Uterus (tissue), 4 donors: ENCODE measurements at places on chromosomes 2 and 18.

GRCh38 chr18:23614891-23615290 lies 28.6 kb upstream of the NPC1 start:
- no peak for DNase-seq

GRCh38 chr18:68693091-68693815 lies 21.7 kb downstream of the TMX3 start:
- DNase-seq: no peak

DNA sequence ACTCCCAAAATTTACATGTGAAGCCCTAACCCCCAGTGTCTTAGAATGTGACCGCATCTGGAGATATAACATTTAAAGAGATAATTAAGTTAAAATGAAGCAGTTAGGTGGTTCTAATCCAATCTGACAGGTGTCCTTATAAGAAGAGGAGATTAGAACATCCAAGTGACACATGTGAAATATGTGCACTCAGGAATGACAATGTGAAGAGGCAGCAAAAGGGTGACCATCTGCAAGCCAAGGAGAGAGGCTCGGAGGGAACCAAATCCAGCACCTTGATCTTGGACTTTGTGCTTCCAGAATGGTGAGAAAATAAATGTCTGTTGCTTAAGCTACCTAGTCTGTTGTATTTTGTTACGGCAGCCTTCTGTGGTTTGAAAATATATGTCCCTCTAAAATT lies 165.4 kb downstream of the FIGN start:
- no peak for DNase-seq

DNA sequence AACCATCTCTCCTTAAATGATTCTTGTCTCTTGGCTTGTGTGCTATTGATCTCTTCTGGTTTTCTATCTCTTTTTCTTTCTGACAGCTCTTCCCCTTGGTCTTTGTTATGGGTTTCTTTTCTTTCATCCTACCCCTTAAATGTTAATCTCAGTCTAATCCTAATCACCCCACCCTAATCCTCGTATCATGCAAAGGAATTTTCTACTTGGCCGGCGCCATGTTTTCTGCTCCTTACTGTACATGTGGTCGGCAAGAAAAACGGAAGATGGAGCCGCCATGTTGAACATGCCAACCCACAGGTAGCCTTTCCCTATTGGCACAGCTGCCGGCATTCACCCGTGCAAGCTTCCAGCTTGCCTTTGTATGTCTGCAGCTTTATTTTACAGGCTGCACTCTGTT lies 61.8 kb upstream of the VPS54 start:
- DNase-seq: no peak

DNA sequence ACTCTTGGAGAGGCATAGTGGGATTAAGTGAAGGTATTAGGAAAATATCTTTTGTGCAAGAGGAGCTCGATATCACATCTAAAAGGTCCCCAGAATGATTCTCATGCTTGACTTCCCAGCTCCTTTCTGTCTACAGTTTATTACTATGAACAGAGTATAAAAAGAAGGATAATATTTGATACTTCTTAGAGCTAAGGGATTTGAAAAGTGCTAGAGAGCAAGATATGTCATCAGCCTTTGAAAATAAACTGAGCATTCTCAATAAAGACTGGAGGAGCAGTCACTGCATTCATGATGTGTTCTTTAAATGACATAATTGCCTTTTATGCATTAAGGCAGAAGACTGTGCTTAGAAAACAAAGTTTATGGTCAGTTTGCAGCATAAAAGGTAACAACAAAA lies 543.2 kb upstream of the NRXN1 start:
- DNase-seq: no peak

- DNase-seq: no peak
Observed at GRCh38 chr2:120017201-120017600, 4.3 kb downstream of the EPB41L5 start.

DNA sequence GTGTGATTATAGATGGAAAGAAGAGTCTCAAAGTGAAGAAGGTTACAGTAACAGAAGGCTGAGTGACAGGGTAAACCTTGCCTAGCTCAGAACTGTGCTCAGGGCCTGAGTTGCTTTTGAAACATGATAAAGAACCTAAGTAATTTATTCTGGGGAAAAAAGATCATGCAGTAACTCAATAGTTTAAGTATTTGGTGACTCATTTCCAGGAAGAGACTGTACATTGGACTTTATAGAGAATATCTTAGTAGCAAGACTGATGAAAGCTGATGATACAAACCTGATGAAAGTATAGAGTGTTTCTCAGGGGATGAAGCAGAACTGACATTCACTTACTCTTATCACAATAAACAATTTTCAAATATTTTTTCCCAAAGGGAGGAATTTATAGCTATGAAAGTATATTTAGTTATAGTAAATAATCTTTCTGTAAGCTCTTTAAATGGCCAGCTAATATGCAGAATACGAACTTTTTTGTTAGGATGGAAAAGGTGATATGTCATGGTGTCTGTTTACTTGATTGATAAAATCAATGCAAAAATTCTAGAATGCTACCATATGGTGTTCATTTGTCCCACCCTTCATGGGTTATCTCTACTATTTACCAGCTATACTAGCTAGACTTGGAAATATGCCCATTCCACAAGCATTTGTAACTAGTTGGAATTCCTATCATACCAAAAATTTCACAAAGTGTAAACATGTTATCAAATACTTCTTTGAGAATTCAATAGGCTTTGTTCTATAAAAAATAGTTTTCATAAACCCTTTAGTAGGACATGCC lies 1265.5 kb upstream of the ACVR2A start:
- no peak for DNase-seq

GRCh38 chr2:180722551-180723239 lies 257.7 kb upstream of the UBE2E3 start:
- DNase-seq: no peak

GRCh38 chr2:61789807-61790602 lies 63.9 kb downstream of the FAM161A start:
- no peak for DNase-seq

GRCh38 chr18:67132919-67133318 lies 383.6 kb downstream of the DSEL start:
- no peak for DNase-seq

DNA sequence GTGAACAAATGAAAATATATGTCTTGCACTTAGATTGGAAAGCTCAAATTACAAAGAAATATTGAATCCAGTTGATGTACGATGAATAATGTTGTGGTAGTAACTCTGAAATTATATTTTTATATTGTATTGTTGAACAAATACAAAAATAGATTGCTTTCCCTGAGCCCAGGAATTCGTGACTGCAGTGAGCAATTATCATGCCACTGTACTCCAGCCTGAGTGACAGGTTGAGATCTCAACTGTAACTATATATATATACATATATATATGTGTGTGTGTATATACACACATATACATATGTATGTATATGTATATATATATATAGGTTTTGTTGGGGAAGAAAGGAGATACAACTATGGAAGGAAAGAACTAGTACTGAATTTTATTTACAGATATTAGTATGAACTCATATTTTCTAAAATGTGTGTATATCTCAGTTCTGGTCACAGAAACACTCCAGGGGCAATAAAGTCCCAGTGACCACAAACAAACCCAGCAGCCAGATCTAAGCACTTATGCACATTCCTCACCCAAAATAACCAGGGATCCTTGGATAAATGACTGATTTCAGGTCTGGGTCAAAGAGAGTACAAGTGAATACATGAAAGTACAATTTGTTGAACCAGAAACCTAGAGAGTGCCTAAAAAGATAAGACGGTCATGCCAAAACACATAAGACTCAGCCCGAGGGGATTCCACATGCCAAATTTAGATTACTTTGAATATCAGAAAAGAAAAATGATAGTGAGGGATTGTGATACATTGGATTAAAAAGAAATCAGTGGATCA lies 146.3 kb downstream of the TMX3 start:
- DNase-seq: no peak

DNA sequence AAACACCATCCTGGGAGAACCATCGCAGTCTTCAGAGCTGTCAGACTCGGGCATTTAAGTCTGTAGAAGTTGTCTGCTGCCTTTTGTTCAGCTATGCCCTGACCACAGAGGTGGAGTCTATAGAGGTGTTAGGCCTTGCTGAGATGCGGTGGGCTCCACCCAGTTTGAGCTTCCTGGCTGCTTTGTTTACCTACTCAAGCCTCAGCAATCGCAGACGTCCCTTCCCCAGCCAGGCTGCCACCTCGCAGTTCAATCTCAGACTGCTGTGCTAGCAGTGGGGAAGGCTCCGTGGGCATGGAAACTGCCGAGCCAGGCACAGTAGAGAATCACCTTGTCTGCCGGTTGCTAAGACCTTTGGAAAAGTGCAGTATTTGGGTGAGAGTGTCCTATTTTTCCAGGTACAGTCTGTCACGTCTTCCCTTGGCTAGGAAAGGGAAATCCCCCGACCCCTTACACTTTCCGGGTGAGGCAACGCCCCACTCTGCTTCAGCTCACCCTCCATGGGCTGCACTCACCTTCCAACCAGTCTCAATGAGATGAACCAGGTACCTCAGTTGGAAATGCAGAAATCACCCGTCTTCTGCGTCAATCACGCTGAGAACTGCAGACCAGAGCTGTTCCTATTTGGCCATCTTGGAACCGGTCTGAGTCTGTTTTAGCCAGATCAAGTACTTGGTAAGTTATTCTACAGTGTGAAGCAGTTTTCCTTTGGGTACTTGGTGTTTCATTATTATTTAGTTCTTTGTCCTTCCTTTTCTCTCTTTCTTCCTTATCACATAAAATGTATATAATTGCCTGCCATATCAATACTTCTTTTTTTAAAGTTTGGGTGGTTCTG lies 71.5 kb downstream of the CDC42EP3 start:
- no peak for DNase-seq

GRCh38 chr2:88690591-88691338 lies 708 bp upstream of the RPIA start:
- no peak for DNase-seq

GRCh38 chr2:61167579-61167978 lies 5.6 kb downstream of the C2orf74 start:
- no peak for DNase-seq

DNA sequence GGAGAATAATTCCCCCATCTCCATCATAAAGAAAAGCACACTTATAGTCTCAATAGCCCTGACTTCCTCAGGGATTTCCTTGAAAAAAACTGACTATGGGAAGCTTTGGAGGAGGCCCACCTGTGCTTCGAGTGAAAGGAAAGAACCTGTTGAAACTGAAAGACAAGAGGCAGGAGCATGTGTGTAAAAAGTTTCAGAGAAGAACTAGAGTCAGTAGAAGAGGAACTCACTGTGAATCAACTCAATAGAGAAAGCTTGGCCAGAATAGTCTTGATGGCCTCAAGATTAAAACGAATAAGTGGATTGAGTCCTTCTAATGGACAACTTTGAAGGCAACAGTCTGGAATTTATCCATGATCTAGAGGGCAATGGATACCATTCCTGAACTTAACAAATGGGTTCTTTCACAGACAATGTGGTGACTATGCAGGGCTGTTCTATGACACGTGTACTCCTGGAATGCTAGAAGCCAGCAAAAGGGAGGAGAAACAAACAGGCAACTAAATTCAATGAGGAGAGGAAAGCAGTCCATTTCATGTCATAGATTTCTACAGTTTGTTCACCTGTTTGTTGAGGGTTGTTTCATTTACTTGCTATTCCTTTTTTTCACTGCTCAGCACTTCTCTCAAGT lies 442.3 kb downstream of the GRB14 start:
- no peak for DNase-seq

- DNase-seq: no peak
Observed at GRCh38 chr2:195600778-195601177, 56.2 kb upstream of the SLC39A10 start.

GRCh38 chr2:120791962-120792297 lies 56.3 kb downstream of the GLI2 start:
- no peak for DNase-seq

DNA sequence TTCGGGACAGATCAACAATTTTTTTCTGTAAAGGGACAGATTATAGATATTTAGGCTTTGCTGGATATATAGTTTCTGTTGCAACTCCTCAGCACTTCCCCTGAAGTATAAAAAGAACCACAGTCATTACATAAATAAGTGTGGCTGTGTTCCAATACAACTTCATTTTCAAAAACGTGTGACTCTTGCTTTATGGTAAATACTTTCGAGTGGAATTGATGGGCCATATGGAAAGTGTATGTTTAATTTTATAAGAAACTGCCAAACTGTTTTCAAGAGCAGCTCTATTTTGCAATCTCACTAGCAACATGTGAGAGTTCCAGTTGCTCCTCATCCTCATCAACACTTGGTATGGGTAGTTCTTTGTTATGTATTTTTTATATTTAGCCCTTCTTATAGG lies 370.9 kb downstream of the PLCL1 start:
- DNase-seq: no peak

- DNase-seq: no peak
Observed at GRCh38 chr2:29059624-29060023, 14.7 kb downstream of the PCARE start.

GRCh38 chr2:102028470-102028869 lies 36.7 kb downstream of the IL1R2 start:
- DNase-seq: no peak

DNA sequence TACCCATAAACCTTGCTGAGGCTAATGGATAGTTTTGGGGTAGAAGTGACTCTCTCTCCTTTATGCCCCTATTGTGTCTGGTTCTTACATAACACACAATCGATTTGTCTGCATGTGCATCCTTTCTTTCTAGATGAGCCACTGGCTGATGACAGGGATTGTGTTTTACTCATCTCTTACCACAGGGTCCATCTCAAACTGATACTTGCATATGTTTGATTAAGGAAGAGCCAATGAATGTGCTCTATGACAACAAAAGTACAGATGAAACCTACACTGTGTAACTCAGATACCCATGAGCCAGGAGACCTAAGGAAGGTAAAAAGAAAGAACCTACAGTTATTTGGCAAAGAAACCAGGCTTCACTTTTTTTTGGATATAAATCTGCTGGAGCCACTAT lies 13.2 kb upstream of the BZW1 start:
- no peak for DNase-seq

DNA sequence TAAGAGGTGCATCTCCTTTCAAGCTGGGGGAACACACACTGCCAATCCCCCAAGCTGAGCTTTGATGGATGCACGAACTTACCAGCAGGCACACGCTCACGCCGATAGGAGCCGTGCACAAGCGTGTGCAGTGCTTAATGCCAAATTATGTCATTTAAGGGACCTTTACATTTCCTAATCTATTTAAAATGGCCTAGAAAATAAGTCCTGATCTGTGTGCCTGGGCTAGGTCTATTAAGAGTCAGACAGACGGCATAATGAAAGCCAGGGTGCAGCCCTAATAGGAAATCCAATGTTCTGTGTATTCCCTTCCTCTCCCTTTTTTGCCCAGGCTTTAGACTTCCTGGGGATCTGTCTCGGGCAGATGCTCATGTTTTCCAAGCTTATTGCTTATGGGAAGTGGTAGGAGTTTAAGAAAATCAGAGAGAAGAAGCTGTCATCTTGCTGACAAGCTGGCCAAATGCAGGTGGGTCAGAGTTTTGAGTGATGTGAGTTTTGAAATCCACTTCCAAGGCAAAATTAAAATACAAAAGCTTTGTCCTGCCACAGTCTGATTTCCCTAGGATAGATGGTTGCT lies 142.6 kb downstream of the MYT1L start:
- DNase-seq: no peak

DNA sequence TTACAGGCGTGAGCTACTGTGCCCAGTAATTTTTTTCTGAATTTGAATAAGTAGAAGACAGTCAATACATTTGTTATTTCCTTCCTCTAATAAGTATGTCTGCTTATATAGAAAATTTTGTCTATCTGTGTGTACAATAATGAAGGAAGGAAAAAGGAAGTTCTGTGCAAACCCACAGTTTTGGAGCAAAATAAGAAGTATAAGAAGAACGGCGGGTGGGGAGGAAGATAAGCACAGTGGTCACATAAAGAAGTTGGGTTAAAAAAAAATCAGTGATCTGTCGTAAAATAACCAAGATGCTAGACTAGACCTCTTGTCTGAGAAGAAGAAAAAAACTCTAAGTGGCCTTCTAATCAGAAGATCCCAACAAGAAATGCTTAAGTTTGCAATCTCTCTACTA lies 20.2 kb downstream of the MGAT4A start:
- no peak for DNase-seq
